Mucosa of gallbladder (tissue), 1 donor: ENCODE measurements at places on chromosomes 12 and 14. TPM values are rescaled to one million over a fixed set of nuclear protein-coding genes. Genes with fewer than 3 reads are reported as not detected.

PZP gene
- 0.12 TPM for total RNA-seq

CFAP54 gene
- total RNA-seq: 0.86 TPM

C12orf42 gene
- not detected for total RNA-seq

C12orf54 gene
- not detected for total RNA-seq

DEGS2 gene
- total RNA-seq: 149 TPM

ZBTB42 gene
- 10.3 TPM for total RNA-seq

PPP2R5E gene
- total RNA-seq: 41.9 TPM

PTPRO gene
- 1.9 TPM for total RNA-seq

GPR84 gene
- 1.8 TPM for total RNA-seq

AKAP5 gene
- 1.5 TPM for total RNA-seq

LMNTD1 gene
- total RNA-seq: not detected

PTPRQ gene
- 1.3 TPM for total RNA-seq

WBP11 gene
- 41.1 TPM for total RNA-seq

VWF gene
- total RNA-seq: 97.3 TPM

PDE3A gene
- total RNA-seq: 8.5 TPM

MTERF2 gene
- total RNA-seq: 24.8 TPM

SLC17A8 gene
- not detected for total RNA-seq

SERPINA3 gene
- 101 TPM for total RNA-seq

CIT gene
- total RNA-seq: 4.4 TPM

UNG gene
- total RNA-seq: 30.8 TPM

BBOF1 gene
- 3.7 TPM for total RNA-seq

SPATS2 gene
- 32.1 TPM for total RNA-seq

CMA1 gene
- 0.29 TPM for total RNA-seq

BDKRB2 gene
- 14.5 TPM for total RNA-seq

DGKA gene
- total RNA-seq: 50.5 TPM

CATSPERB gene
- 10.5 TPM for total RNA-seq

ABCD2 gene
- 0.63 TPM for total RNA-seq

KRT79 gene
- total RNA-seq: not detected

ANO4 gene
- total RNA-seq: 0.12 TPM

MYF6 gene
- not detected for total RNA-seq

GDF11 gene
- total RNA-seq: 11.5 TPM

KLRG1 gene
- total RNA-seq: 3.3 TPM

NR1H4 gene
- 45.8 TPM for total RNA-seq

STON2 gene
- total RNA-seq: 41.3 TPM

HOXC9 gene
- total RNA-seq: not detected

ACOT6 gene
- total RNA-seq: not detected

SLC4A8 gene
- 2.6 TPM for total RNA-seq

ACOT4 gene
- 2.6 TPM for total RNA-seq

AICDA gene
- total RNA-seq: 2.2 TPM

TMEM121 gene
- 3.7 TPM for total RNA-seq

DBX2 gene
- total RNA-seq: not detected

SSTR1 gene
- 3.4 TPM for total RNA-seq

TSHR gene
- total RNA-seq: not detected

PROX2 gene
- 0.06 TPM for total RNA-seq

ANO2 gene
- 2.5 TPM for total RNA-seq

SLC5A8 gene
- total RNA-seq: 0.06 TPM

CD9 gene
- total RNA-seq: 139 TPM

ABCC9 gene
- total RNA-seq: 33.3 TPM

P2RX2 gene
- total RNA-seq: not detected
